ENCODE measurements at places on chromosomes 5 and 9.
A peak's percentile ranks its signal among the peaks of the same experiment; 100 is the strongest.

- DNase-seq, result peak; percentile 11
Observed at GRCh38 chr9:131447148-131447547, 53.3 kb downstream of the PRRC2B start.

GRCh38 chr5:117623042-117623805 is 1048.6 kb upstream of the SEMA6A start:
- DNase-seq, result peak; percentile 62

- DNase-seq, result no peak
Observed at GRCh38 chr5:41637869-41638268, 127.5 kb upstream of the PLCXD3 start.

GRCh38 chr5:54630738-54631359 is 113.3 kb downstream of the SNX18 start:
- DNase-seq, result no peak

- no peak for DNase-seq
Observed at GRCh38 chr9:129850821-129851550, 15.7 kb downstream of the USP20 start.

- no peak for DNase-seq
Observed at GRCh38 chr9:134066526-134066912, 1.3 kb downstream of the BRD3 start.

GRCh38 chr5:128799945-128800344 is 165.3 kb upstream of the SLC27A6 start:
- DNase-seq, result no peak

- no peak for DNase-seq
Observed at GRCh38 chr5:168354397-168354796, 63.0 kb downstream of the WWC1 start.

- DNase-seq, result peak; percentile 44
Observed at GRCh38 chr5:133154274-133155075, 102.7 kb downstream of the HSPA4 start.

DNA sequence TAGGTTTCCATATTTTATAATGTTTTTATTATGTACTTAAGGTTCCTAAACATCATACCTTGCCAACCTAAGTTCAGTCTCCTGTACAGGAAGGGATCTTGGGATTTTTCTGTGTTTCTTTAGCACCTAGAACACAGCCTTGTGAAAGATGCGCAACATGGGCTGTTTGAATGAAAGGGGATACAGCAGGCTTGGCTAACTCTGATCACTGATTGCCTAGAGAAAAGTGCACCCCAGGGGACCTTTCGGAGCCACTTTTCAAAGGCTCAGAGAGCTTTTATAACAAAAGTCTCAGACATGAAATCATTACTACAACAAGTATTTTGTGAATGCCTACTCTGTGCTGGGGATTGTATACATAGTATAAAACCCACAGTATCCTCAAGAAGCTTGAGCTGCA is 261.6 kb downstream of the BNC2 start:
- no peak for DNase-seq

DNA sequence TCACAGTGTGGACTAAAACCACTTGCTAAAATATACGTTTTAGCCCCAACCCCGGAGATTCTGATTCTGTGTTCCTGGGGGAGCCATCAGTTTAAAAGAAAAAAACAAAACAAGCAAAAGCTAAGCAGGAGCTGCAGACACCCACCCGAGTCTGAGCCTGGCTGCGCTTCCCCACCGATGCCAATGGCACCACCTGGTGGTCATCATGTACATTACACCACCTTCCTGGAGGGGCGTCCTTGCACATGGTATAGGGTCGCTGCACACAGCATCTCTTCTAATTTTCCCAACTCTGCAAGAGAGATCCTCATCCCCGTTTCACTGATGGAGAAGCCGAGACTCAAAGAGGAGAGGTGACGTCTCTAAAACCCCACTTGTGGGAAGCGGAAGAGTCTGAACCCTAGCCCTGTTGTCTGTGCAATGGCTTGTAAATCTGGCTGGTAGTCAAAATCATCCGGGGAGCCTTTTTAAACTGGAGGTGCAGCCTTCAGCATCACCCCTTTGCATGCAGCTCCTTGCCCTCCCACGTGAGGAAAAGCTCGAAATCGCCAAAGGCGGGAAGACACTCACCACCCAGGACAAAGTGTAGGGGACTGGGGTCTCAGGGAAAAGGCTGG is 23.1 kb upstream of the CNOT6 start:
- peak; percentile 38 for DNase-seq

DNA sequence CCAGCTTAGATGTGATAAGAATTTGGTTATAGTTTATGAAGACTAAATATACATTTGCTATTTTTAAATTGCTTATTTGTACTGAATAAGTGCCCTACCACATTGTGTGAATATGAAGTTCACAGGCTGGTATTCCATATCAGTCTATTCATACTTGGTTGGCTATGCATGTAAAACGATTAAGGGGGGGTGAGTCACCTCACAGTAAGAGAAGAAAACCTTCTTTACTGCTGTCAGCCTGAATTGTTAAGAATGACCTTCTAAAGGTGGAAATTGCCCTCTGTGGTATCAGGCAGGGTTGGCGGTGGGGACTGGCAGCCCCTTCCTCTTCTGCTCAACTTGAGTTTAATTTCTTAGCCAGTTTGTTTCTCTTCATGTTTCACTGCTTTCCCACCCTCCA is 127.0 kb upstream of the RPS23 start:
- DNase-seq, result peak; percentile 87

- peak; percentile 47 for DNase-seq
Observed at GRCh38 chr9:114214181-114214580, 58.8 kb downstream of the COL27A1 start.

DNA sequence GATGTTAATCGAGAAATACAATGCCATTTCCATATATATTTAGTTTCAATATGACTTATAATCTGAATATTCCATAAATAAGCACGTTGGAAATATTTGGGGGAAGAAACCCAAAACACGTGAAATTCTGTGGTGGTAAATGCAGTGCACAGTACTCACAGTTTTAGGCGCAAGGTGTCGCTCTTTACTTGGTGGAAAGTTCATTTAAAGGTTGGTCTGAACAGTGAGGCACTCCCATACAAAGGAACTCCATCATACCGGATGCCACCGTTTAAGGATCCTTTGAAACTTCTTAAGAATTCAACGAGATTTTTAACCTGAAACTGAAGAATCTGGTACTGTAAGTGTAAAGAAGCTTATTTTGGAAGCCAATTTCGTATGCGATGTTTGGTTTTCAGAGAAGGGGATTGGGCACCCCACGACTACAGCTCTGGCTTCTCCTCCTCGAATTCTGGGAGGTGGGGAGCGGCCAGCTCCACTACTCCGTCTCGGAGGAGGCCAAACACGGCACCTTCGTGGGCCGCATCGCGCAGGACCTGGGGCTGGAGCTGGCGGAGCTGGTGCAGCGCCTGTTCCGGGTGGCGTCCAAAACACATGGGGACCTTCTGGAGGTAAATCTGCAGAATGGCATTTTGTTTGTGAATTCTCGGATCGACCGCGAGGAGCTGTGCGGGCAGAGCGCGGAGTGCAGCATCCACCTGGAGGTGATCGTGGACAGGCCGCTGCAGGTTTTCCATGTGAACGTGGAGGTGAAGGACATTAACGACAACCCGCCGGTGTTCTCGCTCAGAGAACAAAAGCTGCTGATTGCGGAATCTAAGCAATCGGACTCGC is at the start of gene PCDHA11:
Gene PCDHA11 (plus strand): TSS at position 237 of the 834 bp plus-strand sequence. CDS start 147 bp downstream, at position 384.
- peak; percentile 29 for DNase-seq

GRCh38 chr9:88781628-88782391 is 209.5 kb upstream of the S1PR3 start:
- no peak for DNase-seq

DNA sequence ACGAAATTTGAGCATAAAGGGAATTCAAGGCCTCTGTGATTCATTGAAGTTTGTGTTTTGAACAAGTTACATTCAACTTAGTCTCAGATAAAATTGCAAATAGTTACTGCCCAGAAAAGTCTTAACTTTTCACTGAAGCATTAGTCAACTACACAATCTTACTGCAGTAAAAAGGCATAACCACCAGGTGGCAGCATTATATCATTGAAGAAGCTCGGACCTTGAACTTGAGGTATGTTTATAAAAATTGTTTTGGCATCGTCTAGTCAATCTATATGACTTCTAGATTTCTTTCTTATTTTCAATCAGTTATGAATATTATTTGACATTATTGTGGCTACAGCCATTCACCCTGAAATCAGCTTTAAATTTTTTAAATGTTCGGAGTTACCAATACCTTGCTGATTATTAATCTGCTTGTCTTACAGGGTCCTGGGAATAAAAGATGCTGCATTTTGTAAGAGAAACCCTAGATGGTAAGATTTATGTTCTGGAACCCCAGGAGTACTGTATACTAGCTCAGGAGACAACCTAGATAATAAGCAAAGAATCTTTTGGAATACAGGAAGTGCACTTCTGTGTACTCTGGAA is 83.9 kb upstream of the GRAMD2B start:
- DNase-seq, result peak; percentile 66

GRCh38 chr9:90365666-90366065 is 277.0 kb downstream of the DIRAS2 start:
- DNase-seq, result peak; percentile 43

DNA sequence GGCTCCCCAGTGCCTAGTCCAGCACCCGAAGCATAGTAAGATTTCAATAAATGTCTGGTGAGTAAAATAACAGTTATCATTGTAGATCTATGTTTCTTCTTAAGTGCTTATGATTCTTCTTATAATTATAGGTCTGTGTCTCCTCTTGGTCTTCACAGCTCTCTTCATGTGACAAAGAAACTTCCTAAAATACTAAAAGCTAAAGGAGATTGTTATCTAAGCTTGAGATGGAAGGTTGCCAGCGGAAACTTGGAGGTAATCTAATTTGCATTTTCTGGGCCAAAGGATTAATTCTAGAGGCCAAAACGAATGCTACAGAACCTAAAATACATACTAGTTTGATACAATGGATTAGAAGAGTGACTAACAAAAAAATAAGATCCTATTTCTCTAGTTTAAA is 13.6 kb upstream of the ARHGAP26 start:
- no peak for DNase-seq

- DNase-seq, result no peak
Observed at GRCh38 chr9:95605816-95606488, 89.2 kb upstream of the PTCH1 start.

DNA sequence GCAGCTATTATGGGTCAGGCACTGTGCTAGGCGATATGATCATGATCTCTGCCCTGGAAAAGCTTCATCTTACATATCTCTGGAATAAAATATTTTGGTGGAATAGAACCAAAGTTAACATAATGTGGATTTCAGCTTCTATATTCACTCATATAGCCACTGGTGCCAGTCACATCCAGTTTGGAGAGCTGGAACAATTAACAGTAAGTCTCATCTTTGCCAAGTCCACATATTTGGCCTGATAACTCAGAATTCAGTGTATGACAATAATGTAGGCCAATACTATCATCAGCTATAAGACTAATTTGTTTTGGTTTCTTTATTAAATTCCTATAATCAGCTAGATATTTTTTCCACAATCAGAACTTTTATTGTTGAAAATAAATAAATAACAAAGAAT is 5.9 kb upstream of the FAM13B start:
- no peak for DNase-seq

- peak; percentile 90 for DNase-seq
Observed at GRCh38 chr9:32502464-32502863, 23.5 kb downstream of the RIGI start.

DNA sequence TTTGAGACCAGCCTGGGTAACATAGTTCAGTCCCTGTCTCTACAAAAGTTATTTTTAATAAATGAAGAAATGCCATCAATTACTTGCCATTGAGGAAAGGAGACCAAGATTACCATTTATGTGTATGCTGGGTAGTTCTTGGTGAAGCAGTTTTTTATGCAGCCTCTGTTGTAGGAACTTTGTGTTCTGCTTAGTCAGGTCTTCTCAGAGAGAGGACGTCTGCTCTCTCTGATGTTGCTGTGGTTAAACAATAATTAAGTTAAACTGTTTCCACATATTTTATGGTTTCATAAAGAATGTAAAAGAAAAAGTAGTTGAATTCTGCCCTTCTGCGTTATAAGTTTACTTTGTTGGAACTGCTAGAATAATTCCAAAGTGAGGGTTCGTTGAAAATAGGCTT is 210.5 kb downstream of the KDM4C start:
- DNase-seq, result no peak

GRCh38 chr5:141514330-141515133 is 25.7 kb downstream of the PCDHGC5 start:
- peak; percentile 97 for DNase-seq

GRCh38 chr5:68458416-68459021 is 243.0 kb downstream of the PIK3R1 start:
- no peak for DNase-seq

DNA sequence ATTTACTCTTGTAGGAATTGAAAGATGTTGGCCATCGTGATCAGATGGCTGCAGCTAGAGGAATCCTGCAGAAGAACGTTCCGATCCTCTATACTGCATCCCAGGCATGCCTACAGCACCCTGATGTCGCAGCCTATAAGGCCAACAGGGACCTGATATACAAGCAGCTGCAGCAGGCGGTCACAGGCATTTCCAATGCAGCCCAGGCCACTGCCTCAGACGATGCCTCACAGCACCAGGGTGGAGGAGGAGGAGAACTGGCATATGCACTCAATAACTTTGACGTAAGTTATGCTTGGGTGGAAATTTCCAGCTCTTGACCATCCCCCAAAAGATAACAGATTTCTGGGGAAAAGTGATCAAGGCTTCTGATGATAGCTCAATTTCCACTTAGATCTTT is 50.6 kb downstream of the LRRTM2 start:
- DNase-seq, result no peak

DNA sequence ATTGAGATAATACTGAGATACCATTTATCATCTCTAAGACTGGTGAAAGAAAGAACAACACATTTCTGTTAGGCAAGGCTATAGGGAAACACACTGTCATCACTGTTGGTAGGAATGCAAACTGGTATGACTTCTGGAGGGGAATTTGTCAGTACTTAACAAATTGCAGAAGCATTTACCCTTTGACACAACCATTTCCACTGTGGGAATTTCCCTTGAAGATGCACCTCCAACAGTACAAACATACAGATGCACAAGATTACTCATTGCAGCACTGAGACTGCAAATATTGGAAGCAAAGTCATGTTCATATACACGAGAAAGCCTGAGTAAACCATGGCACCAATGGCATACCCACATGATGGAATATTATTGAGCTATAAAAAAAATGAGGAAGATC is 17.6 kb downstream of the GM2A start:
- peak; percentile 67 for DNase-seq

GRCh38 chr9:37309136-37309535 is 113.4 kb upstream of the GRHPR start:
- DNase-seq, result no peak

- no peak for DNase-seq
Observed at GRCh38 chr5:2188661-2189060, 305.9 kb upstream of the IRX4 start.

GRCh38 chr5:177496727-177497291 is 595 bp downstream of the PDLIM7 start:
- DNase-seq, result peak; percentile 69

DNA sequence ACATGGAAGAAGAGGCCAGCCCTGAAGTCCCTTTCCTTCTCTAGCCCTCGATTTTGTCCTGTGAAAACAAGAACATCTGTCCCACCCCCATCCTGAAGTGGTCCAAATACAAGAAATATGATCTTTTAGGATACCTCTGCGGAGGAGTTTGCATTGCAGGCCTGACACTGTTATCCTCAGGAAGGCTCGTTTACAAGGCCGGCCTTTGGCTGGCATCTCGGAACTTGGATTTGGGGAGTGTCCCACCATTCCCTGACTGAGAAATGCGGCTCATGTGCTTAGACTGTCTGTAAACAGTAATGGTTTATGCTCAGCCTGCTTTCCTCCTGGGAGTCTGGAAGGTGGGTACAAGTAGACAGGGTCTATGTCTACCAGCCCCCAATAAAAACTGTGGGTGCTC is 26.4 kb downstream of the WHRN start:
- DNase-seq, result no peak

Measured in bronchial epithelial cell (primary cell).